ENCODE measurements at places on chromosomes 4 and X.

DNA sequence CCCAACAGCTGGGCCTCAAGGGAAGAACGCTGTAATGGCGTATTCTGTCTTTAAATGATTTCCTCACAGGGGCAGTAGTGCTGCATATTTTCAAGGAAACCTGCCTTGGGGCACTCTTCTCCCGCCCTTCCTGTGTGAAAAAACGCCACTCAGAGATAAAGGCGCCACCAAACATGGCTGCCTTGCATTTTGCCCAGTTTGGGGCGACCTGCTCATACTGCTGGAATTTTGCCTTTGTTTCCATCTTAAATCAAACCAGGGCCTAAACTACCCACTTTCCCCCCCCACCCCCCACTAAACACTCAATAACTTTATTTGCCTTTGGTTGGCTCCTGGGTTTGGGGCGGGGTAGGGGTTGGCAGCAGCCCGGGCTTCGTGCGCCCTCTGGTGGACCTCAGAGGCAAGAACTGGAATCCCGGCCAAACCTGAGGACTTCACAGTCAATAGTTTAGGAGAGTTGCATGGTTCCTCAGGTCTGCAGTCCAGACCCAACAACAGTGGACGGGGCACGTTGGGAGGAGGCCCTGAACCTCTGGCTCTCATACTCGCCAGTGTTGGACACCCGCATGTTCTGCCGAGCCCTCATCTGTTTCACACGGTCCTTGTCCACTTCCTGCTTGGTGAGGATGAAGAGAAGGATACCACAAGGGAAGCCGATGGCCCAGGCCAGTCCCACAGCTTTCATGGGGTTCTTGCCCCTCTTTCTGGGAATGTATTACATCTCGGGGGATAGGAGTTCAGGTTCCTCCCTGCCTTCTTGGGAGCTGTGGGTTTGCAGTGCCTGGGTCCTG, 220.1 kb upstream of the STK26 start:
- no peak for DNase-seq

GRCh38 chr4:81648576-81649275, 177.0 kb upstream of the RASGEF1B start:
- DNase-seq: peak; percentile 15

GRCh38 chr4:76892001-76892400, 5.9 kb downstream of the SOWAHB start:
- no peak for DNase-seq

DNA sequence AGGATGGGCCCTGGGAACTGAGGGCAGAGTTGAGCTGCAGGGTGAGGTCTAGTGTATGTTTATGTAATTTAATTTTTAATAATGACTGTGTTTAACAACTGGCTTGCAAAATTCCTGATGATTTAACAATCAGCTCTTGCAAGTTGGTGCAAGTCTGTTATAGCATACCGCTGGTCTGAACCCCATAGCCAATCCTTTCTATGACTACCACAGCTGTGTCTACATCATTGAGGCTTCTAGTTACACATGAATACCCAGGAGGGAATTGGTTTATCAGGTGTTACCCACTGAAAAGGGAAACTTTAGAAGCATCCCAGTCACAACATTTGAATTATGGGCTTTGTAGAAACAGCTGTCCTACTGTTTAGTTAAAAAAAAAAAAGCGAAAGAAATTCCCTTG, 38.3 kb downstream of the SUPT20HL1 start:
- no peak for DNase-seq

DNA sequence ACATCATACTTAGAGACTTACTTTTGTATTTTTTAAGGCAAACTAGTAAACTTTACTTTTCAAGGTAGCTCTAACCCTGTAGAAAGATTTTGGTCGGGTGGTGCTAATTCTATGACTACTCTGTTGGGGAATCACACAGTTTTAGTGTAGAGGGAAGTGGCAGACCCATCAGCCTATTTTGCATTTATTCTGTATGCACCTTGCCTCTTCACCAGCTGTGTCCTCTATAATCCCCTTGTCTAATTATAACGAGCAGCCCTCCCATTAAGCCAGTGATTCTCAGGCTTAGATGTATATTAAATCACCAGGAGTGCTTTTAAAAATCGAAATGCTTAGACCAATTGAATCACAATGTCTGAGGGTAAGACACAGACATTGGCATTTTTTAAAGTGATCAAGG, 78.1 kb downstream of the GALNT7 start:
- DNase-seq: no peak
